ENCODE measurements at places on chromosomes 7 and 10. TPM values are rescaled to one million over a fixed set of nuclear protein-coding genes. Genes with fewer than 3 reads are reported as not detected.

DNA sequence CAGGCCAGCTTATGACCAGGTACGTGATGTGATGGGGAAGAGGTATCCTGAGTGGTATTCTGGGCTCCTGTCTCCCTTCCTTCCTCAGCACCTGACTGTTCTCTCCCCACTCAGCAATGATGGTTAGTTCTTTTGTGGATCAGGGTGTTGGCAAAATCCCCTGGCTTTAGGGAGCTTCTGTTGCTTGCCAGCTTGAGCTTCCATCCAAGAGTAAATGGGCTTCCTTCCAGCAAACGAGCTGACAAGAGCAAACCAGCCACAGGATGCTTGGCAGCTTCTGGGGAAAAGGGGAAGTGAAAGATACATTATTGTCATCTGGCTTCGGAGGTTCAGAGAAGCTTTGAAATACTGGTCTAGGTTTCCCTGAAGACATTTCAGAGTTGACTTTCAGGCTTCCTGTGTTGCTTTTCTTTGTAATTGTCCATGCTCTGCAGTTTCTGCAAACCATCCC, 5.2 kb downstream of the DUSP5 start:
- H3K27ac ChIP-seq, result peak overlapping the region; percentile 78
- DNase-seq, result no peak
- H3K36me3 ChIP-seq, result peaks cover 11% of the 10 kb centered on the region
- H3K27me3 ChIP-seq, result peaks cover 5% of the 10 kb centered on the region

- H3K36me3 ChIP-seq, result no peaks in the 10 kb centered on the region
- H3K27me3 ChIP-seq, result peaks cover 96% of the 10 kb centered on the region
- H3K27ac ChIP-seq, result no peak overlapping the region
- DNase-seq, result peak; percentile 29
- H3K4me3 ChIP-seq, result no peak overlapping the region
- H3K4me1 ChIP-seq, result peaks cover 30% of the 10 kb centered on the region
Observed at GRCh38 chr10:129959544-129960480, 4.3 kb downstream of the EBF3 start.

DNA sequence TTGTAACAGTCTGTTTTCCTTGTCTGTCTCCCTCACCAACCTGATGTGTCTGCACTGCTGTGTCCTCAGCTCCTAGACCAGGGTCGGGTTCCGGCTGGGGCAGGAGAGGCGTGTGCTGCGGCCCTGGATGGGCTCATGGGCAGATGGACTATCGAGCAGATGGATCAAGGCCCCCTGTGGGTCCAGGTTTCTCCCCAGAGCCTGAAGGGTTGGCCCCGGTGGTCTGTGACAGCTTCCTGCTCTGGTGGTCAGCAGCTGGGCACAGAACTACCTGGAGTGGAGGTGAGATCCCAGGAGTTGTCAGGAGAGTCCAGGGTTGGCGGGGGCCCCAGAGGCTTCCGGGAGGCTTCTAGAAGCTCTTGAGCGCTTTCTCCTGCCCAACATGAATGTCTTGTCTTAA, 75.1 kb downstream of the GRK5 start:
- H3K4me3 ChIP-seq, result no peak overlapping the region
- H3K36me3 ChIP-seq, result no peaks in the 10 kb centered on the region
- H3K27me3 ChIP-seq, result no peaks in the 10 kb centered on the region
- peak overlapping the region; percentile 27 for H3K27ac ChIP-seq

DNA sequence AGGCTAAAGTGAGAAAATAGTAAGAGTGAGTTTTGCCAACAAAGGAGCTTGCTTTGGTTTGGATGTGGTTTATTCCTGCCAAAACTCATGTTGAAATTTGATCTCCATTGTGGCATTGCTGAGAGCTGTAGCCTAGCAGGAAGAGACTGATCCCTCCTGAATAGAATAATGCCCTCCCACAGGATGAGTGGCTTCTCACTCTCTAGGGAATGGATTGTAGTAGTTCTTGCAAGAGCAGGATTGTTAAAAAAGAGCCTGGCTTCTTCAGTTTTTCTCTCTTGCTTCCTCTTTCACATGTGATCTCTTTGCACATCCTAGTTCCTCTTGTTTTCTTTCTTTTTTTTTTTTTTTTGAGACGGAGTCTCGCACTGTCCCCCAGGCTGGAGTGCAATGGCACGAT, 34.4 kb downstream of the ASAH2 start:
- H3K36me3 ChIP-seq, result no peaks in the 10 kb centered on the region
- no peaks in the 10 kb centered on the region for H3K4me1 ChIP-seq
- H3K4me3 ChIP-seq, result no peak overlapping the region
- H3K27ac ChIP-seq, result no peak overlapping the region

- no peak overlapping the region for H3K27ac ChIP-seq
- peaks cover 17% of the 10 kb centered on the region for H3K4me1 ChIP-seq
- H3K4me3 ChIP-seq, result no peak overlapping the region
- no peaks in the 10 kb centered on the region for H3K27me3 ChIP-seq
Observed at GRCh38 chr7:144388950-144389349, 14.5 kb downstream of the NOBOX start.

DNA sequence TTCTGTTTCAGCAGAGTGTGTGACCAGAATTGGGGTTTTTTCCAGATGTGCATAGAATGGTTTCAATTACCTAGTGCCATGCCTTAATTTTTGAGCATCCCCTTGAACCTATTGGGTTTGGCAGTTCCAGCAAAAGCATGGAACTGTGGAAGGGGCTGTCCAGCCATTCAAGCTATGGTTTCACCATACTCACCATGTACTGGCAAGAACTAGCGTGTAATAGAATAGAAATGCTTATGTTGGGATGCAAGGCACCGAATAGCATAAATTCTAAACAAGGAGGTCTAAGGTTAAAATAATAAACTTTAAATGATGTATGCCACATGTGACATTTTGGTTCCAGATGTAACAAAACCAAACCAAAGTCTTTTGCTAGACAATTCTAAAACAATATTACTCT, 91.4 kb downstream of the MTERF1 start:
- H3K27ac ChIP-seq, result no peak overlapping the region
- no peaks in the 10 kb centered on the region for H3K27me3 ChIP-seq
- H3K4me3 ChIP-seq, result no peak overlapping the region
- no peaks in the 10 kb centered on the region for H3K36me3 ChIP-seq
- no peak for DNase-seq

DNA sequence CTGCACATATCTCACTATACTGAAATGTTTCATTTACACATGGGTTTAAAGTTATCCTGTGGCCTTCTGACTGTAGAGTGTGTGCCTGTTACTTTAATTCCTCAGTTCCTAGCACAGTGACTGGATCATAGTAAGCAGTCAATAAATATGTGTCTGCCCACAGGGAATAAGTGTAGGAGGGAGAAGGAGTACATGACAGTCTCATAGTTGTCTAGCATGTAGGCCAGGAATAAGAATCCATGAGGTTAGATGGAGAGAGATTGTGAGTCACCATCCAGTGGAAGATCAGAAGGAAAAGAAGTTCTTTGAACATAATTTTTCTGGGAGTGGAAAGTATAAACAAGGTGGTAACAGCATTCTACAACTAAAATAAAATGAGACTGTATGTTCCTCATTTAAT, 36.6 kb upstream of the SEMA3A start:
- no peaks in the 10 kb centered on the region for H3K27me3 ChIP-seq
- no peaks in the 10 kb centered on the region for H3K4me1 ChIP-seq
- no peaks in the 10 kb centered on the region for H3K36me3 ChIP-seq
- H3K4me3 ChIP-seq, result no peak overlapping the region

The ZSCAN21 gene
- total RNA-seq, result 8.4 TPM

DNA sequence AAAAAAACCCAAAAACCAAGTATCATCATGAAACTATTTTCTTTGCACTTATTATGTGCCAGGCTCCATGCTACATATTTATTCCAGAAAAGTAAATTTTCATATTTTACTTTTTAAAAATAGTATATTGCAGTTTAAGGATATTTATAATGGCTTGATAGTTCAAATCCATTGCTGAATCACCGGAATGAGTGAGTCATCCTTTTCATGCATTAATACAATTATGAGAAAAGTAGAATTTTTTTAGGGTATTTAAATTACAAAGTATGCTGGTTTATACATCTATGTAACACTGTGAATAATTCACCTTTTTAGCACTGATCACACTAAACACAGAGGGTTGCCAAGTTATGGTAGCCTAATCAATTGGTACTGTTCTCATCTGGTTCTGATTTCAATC, 54.3 kb downstream of the SLC16A9 start:
- no peak for DNase-seq
- H3K27ac ChIP-seq, result no peak overlapping the region
- no peaks in the 10 kb centered on the region for H3K4me1 ChIP-seq
- H3K36me3 ChIP-seq, result no peaks in the 10 kb centered on the region
- H3K27me3 ChIP-seq, result no peaks in the 10 kb centered on the region

The SPDYE11 gene
- not detected for total RNA-seq

- H3K4me3 ChIP-seq, result no peak overlapping the region
- no peaks in the 10 kb centered on the region for H3K27me3 ChIP-seq
- peaks cover 53% of the 10 kb centered on the region for H3K4me1 ChIP-seq
- DNase-seq, result no peak
Observed at GRCh38 chr7:106278695-106279094, 6.1 kb downstream of the NAMPT start.

DNA sequence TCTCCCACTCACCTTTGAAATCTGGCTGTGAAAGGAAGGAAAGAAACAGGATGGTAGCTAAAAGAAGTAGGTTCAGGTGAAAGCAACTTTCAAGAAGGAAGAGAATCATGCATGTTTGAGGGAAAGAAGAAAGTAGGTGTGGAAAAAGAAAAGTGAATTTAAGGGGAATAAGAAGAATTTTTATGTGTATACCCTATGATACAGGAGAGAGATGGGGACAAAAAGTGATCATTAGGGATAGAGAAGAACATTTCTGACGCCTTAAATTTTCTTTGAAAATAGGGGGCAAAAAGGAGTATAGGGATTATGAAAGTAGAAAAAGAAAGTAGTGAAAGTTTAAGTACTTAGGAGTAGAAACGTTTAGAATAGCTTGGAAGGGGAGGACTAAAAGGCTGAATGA, 15.2 kb downstream of the KRIT1 start:
- no peak overlapping the region for H3K27ac ChIP-seq
- no peaks in the 10 kb centered on the region for H3K4me1 ChIP-seq
- H3K27me3 ChIP-seq, result no peaks in the 10 kb centered on the region
- no peak for DNase-seq
- peaks cover 96% of the 10 kb centered on the region for H3K36me3 ChIP-seq
- H3K4me3 ChIP-seq, result no peak overlapping the region

DNA sequence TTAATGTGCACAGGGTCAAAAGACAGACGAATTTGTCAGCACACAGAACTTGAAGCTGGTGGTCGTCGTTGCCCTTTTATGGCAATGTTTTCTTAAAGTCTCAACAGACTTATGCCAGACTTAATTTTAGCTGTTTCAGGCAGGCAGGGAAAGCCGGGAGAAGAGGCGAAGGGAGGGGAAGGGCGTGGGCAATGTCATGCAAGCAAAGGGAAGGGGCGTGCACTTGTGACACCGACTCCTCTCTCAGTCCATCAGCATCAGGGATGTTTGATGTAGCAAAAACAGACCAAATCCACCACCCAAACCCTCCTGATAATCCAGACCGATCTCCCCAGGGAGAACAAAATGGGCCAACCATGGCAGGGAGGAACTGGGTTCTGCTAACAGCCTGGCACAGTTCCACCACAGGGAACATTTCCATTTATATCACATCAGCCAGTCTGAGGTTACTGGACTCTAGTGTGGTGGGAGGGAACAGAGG, 118.1 kb upstream of the RHEB start:
- no peaks in the 10 kb centered on the region for H3K27me3 ChIP-seq
- H3K4me3 ChIP-seq, result no peak overlapping the region
- no peaks in the 10 kb centered on the region for H3K36me3 ChIP-seq
- no peak overlapping the region for H3K27ac ChIP-seq

The NPC1L1 gene
- total RNA-seq, result 0.21 TPM

DNA sequence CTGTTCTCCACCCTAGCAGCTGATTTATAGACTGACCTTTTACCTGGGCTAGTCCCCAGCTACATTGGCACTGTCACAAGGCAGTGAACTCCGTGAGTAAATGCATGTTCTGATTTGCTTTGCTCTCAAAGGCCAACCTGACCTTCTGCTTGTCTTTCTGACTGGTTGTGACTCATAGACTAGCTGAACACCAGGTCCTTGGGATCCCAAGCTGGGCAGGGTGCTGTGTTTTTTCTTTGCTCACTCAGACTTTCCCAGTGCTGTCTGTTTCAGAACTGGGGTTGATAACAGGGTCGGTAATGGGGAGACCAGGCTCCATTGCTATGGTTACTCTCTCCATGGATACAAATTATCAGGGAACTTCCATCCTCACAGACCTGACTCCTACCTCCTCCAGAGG, 35.0 kb downstream of the EVX1 start:
- H3K27me3 ChIP-seq, result no peaks in the 10 kb centered on the region
- no peak overlapping the region for H3K4me3 ChIP-seq
- H3K27ac ChIP-seq, result no peak overlapping the region
- no peaks in the 10 kb centered on the region for H3K4me1 ChIP-seq
- no peaks in the 10 kb centered on the region for H3K36me3 ChIP-seq

- no peak overlapping the region for H3K4me3 ChIP-seq
- H3K36me3 ChIP-seq, result no peaks in the 10 kb centered on the region
- H3K27me3 ChIP-seq, result no peaks in the 10 kb centered on the region
- H3K4me1 ChIP-seq, result no peaks in the 10 kb centered on the region
Observed at GRCh38 chr10:78231939-78232338, 198.3 kb downstream of the RPS24 start.

DNA sequence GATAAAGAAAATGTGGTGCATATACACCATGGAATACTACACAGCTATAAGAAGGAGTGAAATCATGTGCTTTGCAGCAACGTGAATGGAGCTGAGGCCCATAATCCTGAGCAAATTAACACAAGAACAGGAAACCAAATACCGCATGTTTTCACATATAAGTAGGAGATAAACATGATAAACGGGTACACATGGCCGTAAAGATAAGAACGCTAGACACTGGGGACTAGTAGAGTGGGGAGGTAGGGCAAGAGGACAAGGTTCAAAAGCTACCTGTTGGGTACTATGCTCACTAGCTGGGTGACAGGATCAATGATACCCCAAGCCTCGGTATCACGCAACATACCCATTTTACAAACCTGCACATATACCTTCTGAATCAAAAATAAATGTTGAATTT, 113.7 kb downstream of the CSTF2T start:
- no peak overlapping the region for H3K4me3 ChIP-seq
- H3K27ac ChIP-seq, result no peak overlapping the region
- no peaks in the 10 kb centered on the region for H3K4me1 ChIP-seq
- DNase-seq, result no peak
- no peaks in the 10 kb centered on the region for H3K36me3 ChIP-seq
- no peaks in the 10 kb centered on the region for H3K27me3 ChIP-seq

DNA sequence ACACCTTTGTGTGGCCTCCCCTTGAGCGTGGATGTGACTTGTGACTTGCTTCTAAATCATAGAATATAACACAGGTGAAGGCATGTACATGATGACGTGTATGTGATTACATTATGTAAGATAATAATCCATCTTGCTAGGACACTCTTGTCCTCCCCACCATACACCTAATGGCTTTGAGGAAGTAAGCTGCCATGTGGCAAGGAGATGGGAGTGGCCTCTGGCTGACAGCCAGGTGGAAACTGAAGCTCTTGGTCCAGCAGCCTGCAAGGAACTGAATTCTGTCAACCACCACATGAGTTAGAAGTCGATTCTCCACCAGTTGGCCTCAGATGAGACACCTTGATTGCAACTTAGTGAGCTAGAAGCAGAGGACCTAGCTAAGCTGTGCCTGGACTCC, 67.4 kb upstream of the ELN start:
- no peaks in the 10 kb centered on the region for H3K4me1 ChIP-seq
- no peak overlapping the region for H3K4me3 ChIP-seq
- no peaks in the 10 kb centered on the region for H3K27me3 ChIP-seq
- no peaks in the 10 kb centered on the region for H3K36me3 ChIP-seq

The FEZF1 gene
- total RNA-seq, result not detected

The PLAC9 gene
- total RNA-seq, result 38.0 TPM
